Prostate gland (tissue), 2 donors: ENCODE measurements at places on chromosomes 12 and 14.

- no peak for DNase-seq
These were observed 105.1 kb downstream of the RMST start for GRCh38 chr12:97567619-97568110.

- DNase-seq, result no peak
These were observed 92.1 kb downstream of the ETV6 start for GRCh38 chr12:11741434-11742092.

DNA sequence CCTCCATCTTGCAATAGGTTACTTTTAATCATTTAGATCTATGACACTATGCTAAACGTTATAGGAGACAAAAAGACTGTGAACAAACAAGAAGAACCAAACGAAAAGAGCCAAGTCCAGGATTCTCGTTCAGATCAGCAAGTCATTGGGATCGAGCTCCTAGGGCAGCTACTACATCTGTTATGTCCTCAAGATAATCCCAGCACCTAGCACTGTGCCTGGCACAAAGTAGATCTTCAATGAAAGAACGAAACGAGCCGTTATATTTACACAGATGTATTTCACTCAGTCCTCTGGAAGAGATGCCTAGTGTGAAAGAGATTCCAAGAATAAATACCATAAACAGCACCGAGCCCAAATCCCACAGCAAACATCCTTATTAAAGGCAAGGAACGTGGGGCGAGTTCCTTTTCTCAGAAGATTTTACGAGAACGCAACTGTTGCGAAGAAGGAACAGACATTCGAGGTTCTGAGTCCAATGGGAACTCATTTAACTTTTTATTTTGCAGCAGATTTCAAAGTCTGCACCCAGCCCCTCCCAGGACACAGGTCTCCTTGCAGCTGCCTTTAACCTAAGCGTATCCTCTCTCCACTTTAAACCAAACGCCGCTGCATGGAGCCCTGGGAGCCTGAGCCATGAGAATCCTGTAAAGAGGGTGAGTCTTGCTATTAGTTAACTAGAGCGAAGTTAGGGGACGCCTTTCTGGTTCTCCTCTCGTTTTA, 544 bp upstream of the TDP1 start:
- DNase-seq, result no peak

DNA sequence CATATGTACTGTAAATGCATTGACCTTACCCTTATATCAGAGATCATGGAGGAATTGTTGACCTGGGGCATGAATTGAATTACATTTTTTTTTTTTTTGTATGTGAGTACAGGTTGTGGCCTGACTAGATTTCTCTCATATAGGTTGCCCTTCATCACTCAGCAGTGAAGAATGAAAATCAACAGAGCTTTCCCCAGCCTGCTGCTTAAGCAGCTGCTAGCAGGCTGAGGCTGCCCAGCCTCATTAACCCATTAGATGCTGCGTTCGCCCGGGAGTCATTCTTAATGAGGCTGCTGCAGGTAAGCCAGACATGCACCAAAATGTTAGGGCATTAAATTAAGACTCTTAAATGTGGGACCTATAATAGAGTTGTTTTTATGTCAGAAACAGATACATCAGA, 236.0 kb downstream of the ETNK1 start:
- DNase-seq, result no peak

DNA sequence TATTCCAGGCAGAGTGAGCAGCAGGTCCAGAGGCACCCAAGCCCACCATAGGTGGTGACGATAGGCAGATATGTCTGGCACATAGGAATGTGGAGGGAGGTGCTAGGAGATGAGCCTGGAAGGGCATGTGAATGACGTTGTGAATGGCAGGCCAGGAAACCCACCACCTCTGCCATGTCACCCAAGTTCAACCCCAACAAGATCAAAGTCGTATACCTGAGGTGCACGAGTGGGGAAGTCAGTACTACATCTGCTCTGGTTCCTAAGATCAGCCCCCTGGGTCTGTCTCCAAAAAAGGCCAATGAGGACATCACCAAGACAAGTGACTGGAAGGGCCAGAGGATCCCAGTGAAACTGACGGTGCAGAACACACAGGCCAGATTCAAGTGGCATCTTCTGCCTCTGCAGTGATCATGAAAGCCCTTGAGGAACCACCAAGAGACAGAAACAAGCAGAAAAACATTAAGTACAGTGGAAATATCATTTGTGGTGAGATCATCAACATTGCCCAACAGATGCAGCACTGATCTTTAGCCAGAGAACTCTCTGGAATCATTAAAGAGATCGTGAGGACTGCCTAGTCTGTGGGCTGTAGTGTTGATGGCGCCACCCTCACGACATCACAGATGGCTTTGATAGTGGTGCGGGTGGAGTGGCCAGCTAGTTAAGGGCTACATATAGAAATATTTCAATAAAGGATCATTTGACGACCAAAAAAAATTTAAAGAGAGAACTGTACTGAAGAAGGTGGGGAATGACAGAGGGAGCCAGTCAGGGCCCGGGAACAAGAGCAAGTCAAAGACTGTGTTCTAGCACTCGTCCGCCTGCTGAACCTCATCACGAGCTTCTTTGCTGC, 99.7 kb downstream of the ZFP36L1 start:
- DNase-seq, result no peak

DNA sequence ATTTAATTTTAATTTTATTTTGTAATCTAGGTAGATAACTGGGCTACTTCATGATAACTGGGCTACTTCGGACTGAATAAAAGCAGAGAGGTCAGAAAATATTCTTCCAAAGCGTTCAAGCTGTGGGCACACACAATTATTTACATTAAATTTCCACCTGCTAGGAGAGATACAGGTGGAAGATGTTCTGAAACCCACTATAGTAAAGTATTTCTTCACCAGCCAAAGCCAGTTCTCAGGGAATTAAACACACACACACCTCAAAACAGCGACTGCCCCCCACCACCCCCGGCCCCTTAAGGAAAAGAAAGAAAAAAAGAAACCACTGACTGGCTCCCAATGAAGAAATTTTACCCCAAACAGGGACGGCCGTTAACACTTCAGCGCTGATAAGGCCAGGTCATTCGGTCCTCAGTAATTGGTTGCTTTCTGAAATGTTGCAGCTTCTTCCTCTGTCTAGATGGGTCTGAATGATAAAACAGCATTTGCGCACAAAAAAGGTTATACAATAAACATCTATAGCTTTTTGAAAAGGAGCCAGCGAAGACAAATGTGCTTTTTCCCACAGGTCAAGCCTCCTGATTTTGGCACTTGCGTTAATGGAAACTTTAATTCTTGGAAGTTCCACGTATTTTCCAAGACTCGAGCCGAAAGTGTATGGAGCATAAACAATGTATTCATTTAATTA, 771 bp upstream of the KCNJ8 start:
- no peak for DNase-seq

DNA sequence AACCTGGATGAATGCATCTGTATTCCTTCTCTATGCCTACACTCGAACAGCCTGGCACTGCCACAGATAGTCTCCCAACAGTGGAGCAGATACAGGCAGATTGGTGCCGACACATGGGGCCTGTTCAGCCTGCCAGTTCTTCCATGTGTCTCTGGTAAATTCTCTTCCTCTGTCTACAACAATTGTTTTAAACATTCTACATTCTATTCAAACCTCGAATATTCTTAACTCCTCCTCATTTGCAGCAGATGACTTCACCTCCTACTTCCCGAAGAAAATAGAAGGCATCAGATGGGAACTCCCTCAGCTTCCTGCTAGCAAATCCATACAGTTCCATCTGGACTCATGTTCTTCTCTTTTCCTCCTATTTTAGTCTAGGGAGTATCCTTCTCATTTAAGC, 43.1 kb upstream of the OTOGL start:
- DNase-seq, result no peak

GRCh38 chr14:74223016-74223415, 16.2 kb upstream of the VSX2 start:
- DNase-seq, result no peak

DNA sequence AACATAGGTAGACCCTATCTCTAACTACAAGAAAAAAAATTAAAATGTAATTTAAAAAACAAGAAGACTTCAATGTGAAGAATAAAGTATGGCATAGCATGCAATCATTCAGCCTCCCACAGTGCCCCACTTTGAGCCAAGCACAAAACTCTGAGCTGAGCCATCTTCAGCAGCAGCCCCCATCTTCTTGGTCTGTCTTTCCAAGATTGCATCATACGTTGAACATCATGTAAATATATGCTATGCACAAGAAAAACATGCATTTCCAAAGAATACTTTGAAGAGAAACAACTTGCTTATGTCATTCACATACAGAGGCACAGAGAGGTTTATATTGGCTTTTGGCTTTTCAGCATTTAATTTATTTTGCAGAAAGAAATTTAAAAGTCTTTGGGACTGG, 105.8 kb upstream of the TMPO start:
- no peak for DNase-seq
